ENCODE measurements at places on chromosomes 13 and 19. TPM values are rescaled to one million over a fixed set of nuclear protein-coding genes. Genes with fewer than 3 reads are reported as not detected.
A peak's percentile ranks its signal among the peaks of the same experiment; 100 is the strongest.

Gene ZNF91
- total RNA-seq: 38.2 TPM

Gene FFAR3
- not detected for total RNA-seq

Gene ZNRF4
- total RNA-seq: not detected

DNA sequence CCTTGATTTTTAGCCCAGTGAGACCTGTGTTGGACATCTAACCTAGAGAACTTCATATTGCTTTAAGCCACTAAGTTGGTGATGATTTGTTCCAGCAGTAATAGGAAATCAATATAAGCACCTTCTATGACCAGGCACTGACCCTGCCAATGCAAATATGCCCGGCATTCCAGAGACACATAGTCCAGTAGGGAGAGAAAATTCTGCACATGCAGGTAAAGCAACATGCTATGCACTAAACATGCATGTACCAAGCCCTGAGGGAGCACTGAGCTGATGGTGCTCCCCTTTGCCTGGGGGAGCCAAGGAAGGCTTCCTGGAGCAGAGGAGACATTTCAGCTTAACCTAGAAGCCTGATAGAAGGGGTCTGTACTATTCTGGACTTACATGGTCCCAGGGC, 40.4 kb upstream of the C13orf42 start:
- no peaks in the 10 kb centered on the region for H3K4me1 ChIP-seq
- H3K27ac ChIP-seq: no peak overlapping the region
- no peaks in the 10 kb centered on the region for H3K36me3 ChIP-seq
- H3K27me3 ChIP-seq: peaks cover 30% of the 10 kb centered on the region

GRCh38 chr13:107091428-107091827, 523.5 kb upstream of the ARGLU1 start:
- H3K4me3 ChIP-seq: no peak overlapping the region
- no peak for DNase-seq
- no peaks in the 10 kb centered on the region for H3K36me3 ChIP-seq
- no peaks in the 10 kb centered on the region for H3K27me3 ChIP-seq
- H3K27ac ChIP-seq: no peak overlapping the region

DNA sequence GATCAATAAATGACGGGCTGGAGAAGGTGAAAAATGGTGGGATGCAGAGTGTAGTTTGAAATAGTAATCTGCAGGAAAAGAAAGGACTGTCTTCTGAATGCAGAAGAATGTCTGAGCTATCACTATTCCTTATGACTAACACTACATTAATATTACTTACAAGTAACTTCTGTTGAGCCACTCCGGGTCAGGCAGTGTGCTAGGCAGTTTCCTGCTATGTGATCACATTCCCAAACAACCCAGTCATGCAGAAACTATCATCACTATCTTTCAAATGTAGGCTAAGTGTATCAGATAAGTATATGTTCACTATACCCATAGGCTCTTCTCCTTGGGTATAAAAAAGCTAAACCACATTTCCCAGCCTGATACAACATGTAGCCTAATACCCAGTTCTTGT, 6.6 kb downstream of the ZNF599 start:
- no peak overlapping the region for H3K27ac ChIP-seq
- peaks cover 48% of the 10 kb centered on the region for H3K36me3 ChIP-seq
- DNase-seq: no peak
- no peaks in the 10 kb centered on the region for H3K4me1 ChIP-seq

DNA sequence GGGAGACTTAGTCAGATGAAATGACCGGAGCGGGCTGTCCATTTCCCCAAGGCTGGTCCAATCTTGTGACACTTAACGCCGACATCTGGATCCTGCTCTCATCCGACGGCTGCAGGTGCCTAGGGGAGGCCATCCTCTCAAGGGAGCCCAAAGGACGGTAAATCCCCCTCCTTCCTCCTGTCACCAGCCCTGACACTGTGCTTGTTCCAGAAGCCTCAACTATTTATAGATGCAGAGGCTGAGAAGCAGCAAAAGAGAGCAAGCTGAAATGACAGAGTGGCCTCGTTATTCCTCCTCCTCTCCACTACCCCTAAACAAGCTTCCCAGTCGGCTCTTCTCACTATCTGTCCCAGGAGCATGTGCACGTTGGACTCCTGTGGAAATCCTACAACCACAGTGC, 533.7 kb downstream of the LIG4 start:
- no peak overlapping the region for H3K4me3 ChIP-seq
- no peaks in the 10 kb centered on the region for H3K27me3 ChIP-seq
- no peaks in the 10 kb centered on the region for H3K4me1 ChIP-seq
- H3K36me3 ChIP-seq: no peaks in the 10 kb centered on the region
- H3K27ac ChIP-seq: no peak overlapping the region

- no peak overlapping the region for H3K27ac ChIP-seq
- H3K4me1 ChIP-seq: no peaks in the 10 kb centered on the region
- H3K36me3 ChIP-seq: peaks cover 5% of the 10 kb centered on the region
- no peak for DNase-seq
- H3K27me3 ChIP-seq: no peaks in the 10 kb centered on the region
- no peak overlapping the region for H3K4me3 ChIP-seq
Observed at GRCh38 chr19:19697589-19697988, 28.9 kb downstream of the ZNF101 start.

DNA sequence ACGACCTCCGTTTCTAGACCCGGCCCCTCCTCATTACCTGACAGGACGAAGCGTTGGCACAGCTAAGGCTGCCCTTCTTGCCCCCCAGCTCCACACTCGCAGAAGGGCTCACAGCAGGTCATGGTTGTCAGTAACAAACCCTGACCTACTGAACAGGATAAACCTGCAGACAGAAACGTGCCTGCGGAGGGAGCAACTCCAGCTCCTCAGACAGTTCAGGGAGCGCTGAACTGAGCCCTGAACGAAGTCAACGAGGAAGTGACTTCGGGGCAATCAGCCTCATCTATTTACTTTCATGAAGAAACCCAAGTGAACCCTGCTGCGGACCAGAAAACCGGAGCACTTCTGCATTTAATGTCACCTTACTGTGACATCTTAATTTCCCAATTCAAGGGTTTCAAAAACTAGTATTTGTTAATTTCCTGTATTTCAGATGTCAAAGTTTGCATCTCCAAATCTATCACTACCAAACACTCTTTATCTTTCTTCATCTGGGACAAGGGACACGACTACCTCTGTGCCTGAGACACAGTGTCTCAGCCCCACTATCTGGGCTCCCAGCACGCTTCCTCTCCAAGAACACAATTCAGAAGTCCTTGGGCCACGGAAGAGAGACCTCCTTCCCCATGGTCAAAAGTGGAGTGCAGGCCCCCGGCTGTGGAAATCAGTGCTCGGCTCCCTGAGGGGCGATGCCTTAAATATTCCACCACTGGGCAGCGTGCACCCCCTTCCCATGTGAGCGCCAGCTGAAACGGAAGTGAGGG, 40.2 kb downstream of the CARS2 start:
- H3K27ac ChIP-seq: no peak overlapping the region
- DNase-seq: no peak
- H3K27me3 ChIP-seq: no peaks in the 10 kb centered on the region
- peaks cover 2% of the 10 kb centered on the region for H3K4me1 ChIP-seq

DNA sequence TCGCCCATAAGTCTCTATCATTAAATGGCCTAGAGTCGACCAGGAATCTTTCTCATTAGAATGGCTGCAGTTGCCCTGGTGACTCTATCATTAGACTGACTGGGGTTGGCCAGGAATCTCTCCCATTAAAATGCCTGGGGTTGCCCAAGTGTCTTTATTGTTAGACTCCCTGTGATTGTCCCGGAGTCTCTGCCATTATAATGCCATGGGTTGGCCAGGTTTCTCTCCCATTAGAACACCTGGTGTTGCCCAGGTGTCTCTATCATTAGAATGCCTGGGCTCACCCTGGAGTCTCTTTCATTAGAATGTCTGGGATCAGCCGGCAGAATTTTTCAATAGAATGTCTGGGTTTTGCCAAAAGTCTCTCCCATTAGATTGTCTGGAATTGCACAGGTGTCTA, 1459.3 kb downstream of the UQCRFS1 start:
- H3K36me3 ChIP-seq: peaks cover 5% of the 10 kb centered on the region
- no peaks in the 10 kb centered on the region for H3K27me3 ChIP-seq
- no peaks in the 10 kb centered on the region for H3K4me1 ChIP-seq

DNA sequence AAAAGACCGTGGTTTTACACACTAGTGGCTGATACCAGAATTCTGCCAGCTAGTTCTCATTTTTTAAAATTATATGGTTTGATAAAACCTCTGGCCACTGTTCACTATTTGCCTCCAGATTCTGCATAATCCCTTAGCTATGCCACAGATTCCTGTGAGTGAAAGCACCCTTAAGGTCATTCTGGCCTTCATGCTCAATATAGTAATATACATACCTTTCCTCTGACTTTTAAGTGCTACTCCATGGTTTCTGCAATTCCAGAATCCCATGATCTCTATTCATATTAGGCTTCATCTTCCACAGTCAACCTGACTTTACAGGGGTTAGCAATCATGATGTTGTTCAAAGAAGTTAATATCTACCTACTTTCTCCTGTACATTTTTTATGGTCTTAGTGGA, 274.1 kb upstream of the EDNRB start:
- no peak for DNase-seq
- H3K27me3 ChIP-seq: no peaks in the 10 kb centered on the region

- H3K36me3 ChIP-seq: peaks cover 4% of the 10 kb centered on the region
- DNase-seq: no peak
- peaks cover 14% of the 10 kb centered on the region for H3K27me3 ChIP-seq
- no peak overlapping the region for H3K27ac ChIP-seq
- no peaks in the 10 kb centered on the region for H3K4me1 ChIP-seq
Observed at GRCh38 chr19:51600940-51601580, 29.1 kb downstream of the SIGLEC5 start.

DNA sequence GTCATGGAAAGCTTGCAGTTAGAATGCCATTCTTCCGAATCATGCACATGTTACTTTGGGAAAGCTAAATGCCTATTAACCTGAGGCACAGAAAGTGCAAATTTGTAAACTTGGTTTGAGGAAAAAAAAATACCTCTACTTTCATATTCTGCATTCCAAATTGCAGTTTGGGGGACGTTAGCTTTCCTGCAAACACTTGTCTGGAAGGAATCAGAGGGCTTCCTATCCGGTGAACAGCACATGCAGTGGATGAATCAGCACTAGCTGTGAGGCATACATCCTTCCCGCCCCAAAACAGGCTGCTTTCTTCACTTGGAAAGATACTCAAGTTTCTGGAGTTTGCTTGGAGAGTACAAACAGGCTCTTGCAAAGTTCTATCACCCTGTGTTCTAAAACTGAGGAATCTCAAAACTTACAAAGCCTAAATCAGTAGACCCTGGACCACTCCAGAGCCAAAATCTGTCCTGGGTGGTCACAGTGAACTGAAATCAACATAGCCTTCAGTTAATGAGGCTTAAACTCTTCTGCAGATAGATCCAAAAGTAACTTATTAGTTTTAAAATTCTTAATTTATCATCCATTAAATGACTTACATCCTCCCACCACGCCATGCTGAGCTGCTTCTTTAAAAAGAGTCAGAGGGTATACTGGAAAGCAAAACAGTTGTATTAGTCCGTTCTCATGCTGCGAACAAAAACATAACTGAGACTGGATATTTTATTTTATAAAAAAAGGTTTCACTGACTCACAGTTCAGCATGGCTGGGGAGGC, 802.3 kb upstream of the ARGLU1 start:
- no peaks in the 10 kb centered on the region for H3K4me1 ChIP-seq
- H3K4me3 ChIP-seq: no peak overlapping the region
- no peaks in the 10 kb centered on the region for H3K27me3 ChIP-seq
- no peak for DNase-seq
- H3K36me3 ChIP-seq: no peaks in the 10 kb centered on the region
- no peak overlapping the region for H3K27ac ChIP-seq

DNA sequence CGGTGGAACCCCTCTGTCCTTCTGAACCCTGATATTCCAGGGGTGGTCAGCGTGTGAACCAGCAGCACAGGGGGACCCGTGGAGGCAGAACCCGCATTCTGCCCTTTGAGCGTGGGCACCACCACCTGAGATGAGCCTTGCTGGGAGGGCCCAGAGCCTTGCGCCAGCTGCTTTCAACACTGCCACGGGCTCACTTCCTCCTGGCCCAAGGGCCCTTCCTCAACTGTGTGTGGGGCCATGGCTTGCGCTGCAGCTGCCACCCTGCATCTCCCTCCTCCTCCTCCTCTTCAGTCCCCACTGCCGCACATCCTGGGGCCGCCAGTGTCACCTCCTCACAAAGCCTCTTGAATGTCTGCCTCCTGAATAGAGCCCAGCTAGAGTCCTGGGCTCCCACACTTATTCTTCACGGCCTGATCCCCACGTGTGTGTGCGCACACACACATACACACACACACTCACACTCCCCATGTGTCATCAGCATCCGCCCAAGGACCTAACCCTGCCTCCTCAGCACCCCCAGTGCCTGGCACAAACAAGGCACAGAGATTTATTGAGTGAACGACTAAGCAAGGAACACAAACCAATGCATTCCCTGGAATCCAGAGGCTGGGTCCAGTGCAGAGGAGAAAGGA, 26.9 kb upstream of the TMEM160 start:
- H3K4me3 ChIP-seq: no peak overlapping the region
- peak overlapping the region; percentile 44 for H3K27ac ChIP-seq
- H3K4me1 ChIP-seq: peaks cover 11% of the 10 kb centered on the region
- DNase-seq: no peak
- no peaks in the 10 kb centered on the region for H3K36me3 ChIP-seq
- H3K27me3 ChIP-seq: no peaks in the 10 kb centered on the region

DNA sequence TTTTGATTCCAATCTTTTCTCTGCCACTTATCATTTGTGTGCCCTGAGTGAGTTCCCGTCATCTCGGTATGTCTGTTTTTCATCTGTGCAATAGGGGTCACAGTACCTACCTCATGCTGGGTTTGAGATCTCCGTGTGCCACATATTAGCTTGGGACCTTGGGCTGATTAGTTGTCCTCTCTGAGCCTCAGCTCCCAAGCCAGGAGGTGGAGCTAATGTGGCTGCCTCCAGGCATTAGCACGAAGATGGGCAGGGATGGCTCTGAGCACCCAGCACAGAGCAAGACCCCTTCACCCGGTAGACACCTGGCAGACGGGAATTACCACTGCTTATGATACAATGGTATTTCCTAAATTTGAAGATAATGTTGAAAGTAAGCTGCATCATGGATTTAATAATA, 35.8 kb upstream of the XPO4 start:
- no peaks in the 10 kb centered on the region for H3K4me1 ChIP-seq
- H3K27me3 ChIP-seq: peaks cover 14% of the 10 kb centered on the region
- H3K4me3 ChIP-seq: no peak overlapping the region
- DNase-seq: no peak
- no peak overlapping the region for H3K27ac ChIP-seq
- H3K36me3 ChIP-seq: no peaks in the 10 kb centered on the region

GRCh38 chr13:48502601-48503319, 30.1 kb downstream of the RCBTB2 start:
- H3K27me3 ChIP-seq: no peaks in the 10 kb centered on the region
- peak overlapping the region; percentile 88 for H3K4me3 ChIP-seq
- H3K4me1 ChIP-seq: peaks cover 72% of the 10 kb centered on the region
- H3K27ac ChIP-seq: peak overlapping the region; percentile 100
- H3K36me3 ChIP-seq: peaks cover 29% of the 10 kb centered on the region

- H3K4me1 ChIP-seq: peaks cover 28% of the 10 kb centered on the region
- H3K27ac ChIP-seq: peak overlapping the region; percentile 20
- peak overlapping the region; percentile 85 for H3K4me3 ChIP-seq
- peaks cover 48% of the 10 kb centered on the region for H3K27me3 ChIP-seq
Observed at GRCh38 chr13:42574435-42575311, 721 bp downstream of the TNFSF11 start.

DNA sequence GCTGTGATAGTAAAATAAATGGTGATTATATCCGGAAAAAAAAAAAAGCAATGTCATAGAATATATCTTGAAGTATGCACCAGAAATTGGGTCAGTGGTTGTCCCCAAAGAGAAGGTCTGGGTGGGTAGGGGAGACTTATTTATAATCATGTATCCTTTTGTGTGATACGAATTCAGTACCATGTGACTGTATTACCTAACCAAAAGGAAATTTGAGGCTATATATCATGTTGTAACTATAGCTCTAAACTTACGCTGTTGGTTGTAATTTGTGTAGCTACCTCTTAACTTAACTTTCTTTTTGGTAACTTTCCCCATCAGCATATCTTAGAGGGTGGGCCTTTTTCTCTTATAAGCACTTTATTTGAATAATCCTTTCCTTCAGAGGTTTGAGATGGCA, 25.2 kb upstream of the KCTD4 start:
- no peaks in the 10 kb centered on the region for H3K4me1 ChIP-seq
- DNase-seq: no peak
- H3K4me3 ChIP-seq: no peak overlapping the region
- H3K27ac ChIP-seq: no peak overlapping the region
